ENCODE measurements at places on chromosomes 3 and 15. TPM values are rescaled to one million over a fixed set of nuclear protein-coding genes. Genes with fewer than 3 reads are reported as not detected.

DTX3L gene
- 2.3 TPM for polyA plus RNA-seq

PIGX gene
- polyA plus RNA-seq: 9.2 TPM

PARP15 gene
- polyA plus RNA-seq: 0.59 TPM

STARD9 gene
- 3.7 TPM for polyA plus RNA-seq

CTXND1 gene
- polyA plus RNA-seq: not detected

GPR62 gene
- 0.04 TPM for polyA plus RNA-seq

GUCA1C gene
- polyA plus RNA-seq: not detected

GOLGA6L4 gene
- 1.1 TPM for polyA plus RNA-seq

BFSP2 gene
- not detected for polyA plus RNA-seq

C3orf85 gene
- polyA plus RNA-seq: not detected

LMAN1L gene
- not detected for polyA plus RNA-seq

LTF gene
- not detected for polyA plus RNA-seq

ESYT3 gene
- not detected for polyA plus RNA-seq

CMTM7 gene
- 102 TPM for polyA plus RNA-seq

ZFYVE19 gene
- polyA plus RNA-seq: 47.2 TPM

POPDC2 gene
- 0.57 TPM for polyA plus RNA-seq

NSUN3 gene
- 3.8 TPM for polyA plus RNA-seq

SLC22A13 gene
- polyA plus RNA-seq: 0.11 TPM

ZPLD1 gene
- polyA plus RNA-seq: not detected

KNSTRN gene
- polyA plus RNA-seq: 19.1 TPM

HDAC11 gene
- 8.3 TPM for polyA plus RNA-seq

CLDN18 gene
- polyA plus RNA-seq: not detected

PYDC2 gene
- polyA plus RNA-seq: not detected

WNT5A gene
- 0.08 TPM for polyA plus RNA-seq

SERINC4 gene
- 0.05 TPM for polyA plus RNA-seq

ELL3 gene
- polyA plus RNA-seq: 2.9 TPM

CFAP92 gene
- 0.10 TPM for polyA plus RNA-seq

FEZF2 gene
- polyA plus RNA-seq: not detected

GXYLT2 gene
- 0.07 TPM for polyA plus RNA-seq

IL5RA gene
- polyA plus RNA-seq: not detected

FANCD2 gene
- 8.2 TPM for polyA plus RNA-seq

PIERCE2 gene
- 1.4 TPM for polyA plus RNA-seq

RTP1 gene
- polyA plus RNA-seq: not detected

C15orf62 gene
- polyA plus RNA-seq: 0.12 TPM

SCN11A gene
- polyA plus RNA-seq: 0.06 TPM

CPNE9 gene
- polyA plus RNA-seq: not detected

PLA2G4D gene
- polyA plus RNA-seq: not detected

LYSMD2 gene
- polyA plus RNA-seq: 6.2 TPM

GCNT3 gene
- polyA plus RNA-seq: not detected

CLDN16 gene
- polyA plus RNA-seq: not detected

FBXW12 gene
- polyA plus RNA-seq: not detected

FANCD2OS gene
- polyA plus RNA-seq: not detected

IL17RB gene
- 0.04 TPM for polyA plus RNA-seq

CCR2 gene
- polyA plus RNA-seq: not detected

LDHAL6B gene
- polyA plus RNA-seq: not detected

MAN2C1 gene
- polyA plus RNA-seq: 198 TPM

CRBN gene
- 25.2 TPM for polyA plus RNA-seq

LYZL4 gene
- 0.41 TPM for polyA plus RNA-seq

Measured in endothelial cell of umbilical vein (primary cell).